ENCODE measurements at places on chromosomes 3 and 15.

DNA sequence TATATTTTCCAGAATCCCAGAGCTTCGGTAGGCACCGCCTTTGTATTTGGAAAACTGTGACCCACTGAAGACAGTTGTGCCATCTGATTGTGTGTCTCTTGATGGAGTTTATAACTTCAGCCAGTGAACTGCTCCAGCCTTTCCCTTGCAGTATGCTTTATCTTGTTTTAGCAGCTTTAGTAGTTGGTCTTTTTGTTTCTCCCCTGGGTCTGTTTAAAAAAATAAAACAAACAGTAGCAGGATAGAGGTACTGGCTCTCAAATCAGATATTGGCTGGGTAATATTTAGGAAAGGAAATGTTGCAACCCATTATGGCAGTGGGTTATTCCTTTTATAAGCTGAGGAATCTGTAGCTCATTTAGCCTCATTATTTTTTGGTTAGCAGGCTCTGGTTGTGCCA, 151.5 kb upstream of the BFSP2 start:
- DNase-seq: no peak

DNA sequence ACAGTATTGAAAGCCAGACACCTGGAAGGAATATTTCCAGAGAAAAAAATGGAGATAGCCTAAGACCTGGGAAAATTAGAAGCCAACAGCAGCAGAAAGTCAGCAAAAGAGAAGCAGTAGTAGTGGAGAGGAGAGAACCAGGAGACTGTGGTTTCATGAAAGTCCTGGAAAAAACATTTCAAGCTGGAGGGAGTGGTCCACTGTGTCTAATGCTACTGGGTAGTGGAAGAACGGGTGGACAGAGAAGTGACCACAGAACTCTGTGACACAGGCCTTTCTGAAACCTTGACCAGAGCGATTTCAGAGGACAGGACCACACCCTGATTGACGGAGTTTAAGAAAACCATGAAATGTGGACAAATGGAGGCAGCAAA, 15.3 kb upstream of the SH3BP5 start:
- DNase-seq: no peak

DNA sequence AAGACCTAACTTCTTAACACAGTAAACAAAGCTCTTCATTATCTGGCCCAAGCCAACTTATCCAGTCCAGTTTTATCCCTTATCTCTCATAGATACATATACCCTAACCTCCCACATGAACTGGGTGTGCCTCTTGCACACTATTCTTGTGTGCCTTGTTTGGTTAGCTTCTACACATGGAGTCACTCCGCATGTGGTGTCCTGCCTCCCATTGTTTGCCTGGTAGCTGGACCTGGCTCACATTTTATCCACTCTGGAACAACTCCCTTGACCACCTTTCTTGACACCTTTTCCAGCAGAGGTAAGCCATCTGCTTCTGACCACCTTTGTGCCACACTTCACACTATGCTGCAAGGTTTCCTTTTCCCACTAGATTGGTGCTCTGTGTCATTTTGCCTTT, 15.2 kb downstream of the TIPARP start:
- DNase-seq: no peak

- no peak for DNase-seq
These were observed 86.8 kb downstream of the SYNPR start for GRCh38 chr3:63364910-63365309.

DNA sequence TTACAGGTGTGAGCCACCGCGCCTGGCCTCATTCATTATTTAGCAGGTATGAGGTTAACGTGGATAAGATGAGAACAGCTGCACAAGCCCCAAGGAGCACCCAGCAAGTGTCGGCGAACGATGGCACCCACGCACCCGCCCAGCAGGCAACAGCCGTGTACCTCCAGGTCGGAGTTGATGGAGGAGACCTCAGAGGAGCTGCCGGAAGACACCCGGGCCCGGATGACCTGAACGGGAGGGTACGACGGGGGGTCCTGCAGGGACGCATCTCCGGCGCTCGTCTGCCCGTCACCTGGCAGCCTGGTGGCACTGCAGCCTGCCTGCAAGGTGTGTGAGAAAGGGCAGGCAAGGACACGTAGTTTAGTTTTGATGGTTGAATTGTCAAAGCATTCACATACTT, 29.1 kb downstream of the TMEM44 start:
- no peak for DNase-seq

DNA sequence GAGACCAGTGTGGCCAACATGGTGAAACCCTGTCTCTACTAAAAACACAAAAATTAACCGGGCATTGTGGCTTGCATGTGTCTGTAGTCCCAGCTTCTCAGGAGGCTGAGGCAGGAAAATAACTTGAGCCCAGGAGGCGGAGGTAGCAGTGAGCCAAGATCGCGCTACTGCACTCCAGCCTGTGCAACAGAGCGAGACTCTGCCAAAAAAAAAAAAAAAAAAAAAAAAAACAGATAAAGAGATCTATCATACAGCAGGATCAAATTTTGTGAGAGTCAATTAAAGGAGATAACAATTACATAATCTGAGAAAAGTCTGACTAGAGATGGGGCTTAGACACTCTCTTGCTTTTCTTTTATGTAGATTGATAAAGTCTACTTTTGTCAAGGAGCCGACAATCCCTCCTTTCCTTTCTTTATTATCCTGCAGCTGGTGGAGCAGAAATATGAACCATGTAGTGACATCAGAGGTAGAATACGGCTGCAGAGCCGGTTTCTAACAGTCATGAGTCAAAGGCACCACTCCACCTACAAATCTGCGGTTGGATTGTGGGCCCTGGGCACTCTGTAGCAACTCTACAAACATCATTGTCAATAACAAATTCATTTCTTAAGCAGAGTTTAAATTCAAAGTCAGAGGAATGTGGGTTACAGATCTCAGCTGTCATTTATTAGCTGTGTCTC, 9.0 kb downstream of the C2CD4A start:
- DNase-seq: no peak

GRCh38 chr3:113454630-113455029, 13.3 kb upstream of the CFAP44 start:
- DNase-seq: no peak

GRCh38 chr15:50576166-50576565, 29.7 kb upstream of the USP50 start:
- DNase-seq: no peak

DNA sequence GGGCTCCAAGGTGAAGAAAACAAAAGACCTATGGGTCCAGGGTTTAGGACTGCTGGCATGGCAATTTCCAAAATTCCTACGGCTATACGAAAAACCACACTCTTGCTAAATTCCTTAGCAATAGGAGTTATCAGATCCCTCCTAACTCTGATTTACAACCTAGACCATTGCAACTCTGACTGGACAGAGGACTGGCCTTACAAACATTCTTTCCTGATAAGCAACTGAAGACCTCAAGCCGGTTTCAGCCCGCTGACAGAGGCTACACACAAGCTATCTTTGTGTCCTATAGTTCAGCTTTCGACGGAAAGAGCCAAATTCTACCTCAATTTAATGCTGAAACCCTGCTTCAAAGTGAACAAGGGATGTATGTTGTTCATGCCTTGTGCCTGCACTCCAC, 38.3 kb upstream of the AGBL1 start:
- DNase-seq: no peak

DNA sequence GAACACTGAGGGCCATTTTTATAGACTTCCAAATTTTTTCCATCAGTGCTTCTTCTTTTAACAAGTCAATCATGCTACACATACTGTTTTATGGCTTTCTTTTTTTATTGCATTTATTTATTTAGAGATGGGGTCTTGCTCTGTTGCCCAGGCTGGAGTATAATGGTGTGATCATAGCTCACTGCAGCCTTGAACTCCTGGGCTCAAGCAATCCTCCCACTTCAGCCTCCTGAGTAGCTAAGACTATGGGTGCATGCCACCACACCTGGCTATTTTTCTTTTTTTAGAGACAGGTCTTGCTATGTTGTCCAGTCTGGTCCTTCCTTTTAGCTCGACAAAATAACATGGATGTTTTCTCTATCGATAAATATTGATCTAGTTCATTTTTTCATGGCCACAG, 425.8 kb upstream of the WNT5A start:
- DNase-seq: no peak
